ENCODE measurements at places on chromosomes 16 and 17.
A peak's percentile ranks its signal among the peaks of the same experiment; 100 is the strongest.

DNA sequence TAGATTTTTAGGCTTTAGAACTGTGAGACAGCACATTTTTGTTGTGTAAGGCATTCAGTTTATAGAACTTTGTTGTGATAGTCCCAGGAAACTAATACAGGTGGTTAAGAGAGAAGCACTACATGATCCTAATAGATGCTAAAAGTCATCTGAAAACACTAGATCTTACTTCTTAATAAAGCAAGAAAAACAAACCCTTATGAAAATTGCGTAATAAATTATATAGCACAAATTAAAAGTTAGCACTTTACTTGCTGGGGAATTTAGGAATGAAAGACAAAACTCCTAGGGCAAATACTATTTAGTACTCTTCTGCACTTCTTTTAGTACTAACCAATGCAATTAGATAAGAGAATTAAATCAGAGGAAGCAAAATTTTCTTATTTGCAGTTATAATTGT, 163.3 kb upstream of the SHISA6 start:
- DNase-seq, result no peak

DNA sequence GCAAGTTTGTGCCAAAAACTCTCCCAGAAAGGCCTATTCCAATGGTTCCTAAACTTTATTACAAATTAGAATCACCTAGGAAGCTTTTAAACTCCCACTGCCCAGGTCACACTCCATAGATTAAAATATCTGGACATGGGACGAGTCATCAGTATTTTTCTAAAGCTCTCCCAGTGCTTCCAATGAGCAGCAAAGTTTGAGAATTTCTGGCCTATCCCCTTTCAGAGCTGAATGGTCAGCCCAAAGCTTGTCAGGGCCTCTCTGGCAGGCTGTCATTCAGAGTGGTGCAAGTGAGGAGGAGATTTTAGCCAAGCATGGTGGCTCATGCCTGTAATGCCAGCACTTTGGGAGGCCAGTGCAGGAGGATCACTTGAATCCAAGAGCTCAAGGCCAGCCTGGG, 2.4 kb downstream of the BCL6B start:
- no peak for DNase-seq

GRCh38 chr17:38725066-38725465, 5.1 kb upstream of the CISD3 start:
- no peak for DNase-seq

DNA sequence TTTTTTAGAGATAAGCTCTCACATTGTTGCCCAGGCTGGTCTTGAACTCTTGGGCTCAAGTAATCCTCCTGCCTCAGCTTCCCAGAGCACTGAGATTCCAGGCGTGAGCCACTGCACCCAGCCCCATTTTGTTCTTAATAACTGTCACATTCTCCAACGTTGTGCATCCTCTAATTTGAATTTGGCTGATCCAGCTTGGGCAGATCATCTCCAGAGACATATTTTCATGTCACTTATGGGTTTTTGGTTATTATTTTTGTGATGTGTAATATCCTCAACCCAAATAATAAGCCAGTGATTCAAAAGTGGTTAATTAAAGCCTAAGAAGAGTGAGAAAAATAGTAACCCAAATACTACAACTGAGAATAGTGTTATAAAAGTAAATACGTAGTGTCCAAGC, 16.2 kb upstream of the COL1A1 start:
- DNase-seq, result no peak

GRCh38 chr17:32634167-32634566, 147.4 kb downstream of the CDK5R1 start:
- DNase-seq, result no peak

GRCh38 chr17:77494664-77495435, 354.1 kb downstream of the SEC14L1 start:
- no peak for DNase-seq

DNA sequence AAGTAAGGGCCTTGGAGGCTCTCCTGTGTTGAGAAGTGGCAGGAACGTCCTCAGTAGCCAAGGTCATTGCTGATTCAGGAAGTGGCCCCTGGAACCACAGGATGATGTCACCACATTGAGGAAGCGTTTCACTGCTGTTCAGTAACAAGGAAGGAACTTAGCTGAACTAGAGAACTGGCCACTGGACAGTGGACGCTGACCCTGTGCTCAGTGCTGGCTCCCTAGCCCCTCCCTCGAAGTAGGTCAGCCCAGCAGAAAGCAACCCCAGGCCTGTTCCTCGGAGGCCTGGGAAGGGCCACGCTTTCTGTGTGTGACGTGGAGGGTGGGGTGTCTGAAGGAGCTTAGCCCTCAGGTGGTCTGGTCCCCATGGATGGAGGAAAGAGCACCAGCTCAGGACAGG, 58.3 kb downstream of the B9D1 start:
- DNase-seq, result peak; percentile 28

DNA sequence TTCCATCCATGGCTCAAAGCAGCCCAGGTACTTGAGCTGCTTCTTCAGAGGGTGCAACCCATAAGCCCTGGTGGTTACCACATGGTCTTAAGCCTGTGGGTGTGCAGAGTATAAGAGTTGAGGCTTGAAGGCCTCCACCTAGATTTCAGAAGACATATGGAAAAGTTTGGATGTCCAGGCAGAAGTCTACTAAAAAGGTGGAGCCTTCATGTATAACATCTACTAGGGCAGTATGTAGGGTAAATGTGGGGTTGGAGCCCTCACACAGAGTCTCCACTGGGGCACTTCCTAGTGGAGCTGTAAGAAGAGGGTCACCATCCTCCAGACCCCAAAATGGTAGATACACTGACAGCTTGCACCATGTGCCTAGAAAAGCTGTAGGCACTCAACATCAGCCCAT, 120.9 kb downstream of the HS3ST3A1 start:
- DNase-seq, result no peak
